ENCODE measurements at places on chromosomes 16 and 17. TPM values are rescaled to one million over a fixed set of nuclear protein-coding genes. Genes with fewer than 3 reads are reported as not detected.

Gene PLEKHG4
- 14.2 TPM for polyA plus RNA-seq

- DNase-seq, result no peak
These were observed 64.0 kb downstream of the CYB561 start for GRCh38 chr17:63382136-63382535.

Gene PPP1R27
- 0.22 TPM for polyA plus RNA-seq

DNA sequence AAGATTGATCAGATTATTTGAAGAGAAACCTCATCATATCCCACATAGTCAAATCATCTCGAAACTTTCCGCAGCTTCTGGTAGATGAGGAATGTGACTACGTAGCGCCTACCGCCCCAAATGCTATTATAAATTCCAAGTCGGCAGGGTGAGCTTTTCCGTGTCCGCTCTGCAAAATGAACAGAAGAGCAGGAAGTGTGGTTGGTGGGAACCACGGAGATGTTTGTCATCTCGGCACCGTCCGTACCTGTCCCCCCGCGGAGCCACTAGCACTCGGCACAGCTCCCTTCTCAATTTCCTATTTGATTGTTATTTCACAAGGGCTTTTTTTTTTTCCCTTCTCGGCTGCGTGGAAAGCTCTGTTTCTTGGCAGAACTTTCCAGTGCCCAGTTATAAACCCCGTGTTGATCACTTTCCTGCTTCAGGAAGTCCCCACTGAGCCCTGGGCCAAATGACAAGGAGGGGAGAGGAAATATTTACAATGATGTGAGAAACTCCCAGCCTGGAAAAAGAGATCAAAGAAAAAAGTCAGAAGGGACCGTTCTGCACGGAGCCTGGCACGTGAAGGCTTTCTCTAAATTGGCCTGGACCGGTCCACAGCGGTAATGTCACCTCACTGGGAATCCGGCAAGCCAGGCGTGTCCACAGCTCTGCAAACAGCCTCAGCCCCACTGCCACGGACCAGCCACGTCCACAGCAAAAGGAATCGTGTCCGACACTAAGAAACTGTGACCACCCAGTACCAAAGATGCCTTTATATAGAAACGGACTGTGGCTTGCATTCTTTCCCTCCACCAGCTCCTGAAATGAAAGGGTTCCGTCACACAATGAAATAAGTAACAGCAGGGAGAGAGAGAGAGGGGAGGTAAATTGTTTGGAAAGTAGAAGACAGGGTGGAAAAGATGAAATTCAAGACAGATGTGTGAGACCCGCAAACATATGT is 65.0 kb downstream of the MRM3 start:
- DNase-seq, result no peak

Gene NHERF2
- polyA plus RNA-seq, result 82.9 TPM

GRCh38 chr17:17070931-17071330 is 28.7 kb downstream of the MPRIP start:
- no peak for DNase-seq

Gene COX4I1
- polyA plus RNA-seq, result 303 TPM

Gene BOLA2B
- polyA plus RNA-seq, result 23.4 TPM

DNA sequence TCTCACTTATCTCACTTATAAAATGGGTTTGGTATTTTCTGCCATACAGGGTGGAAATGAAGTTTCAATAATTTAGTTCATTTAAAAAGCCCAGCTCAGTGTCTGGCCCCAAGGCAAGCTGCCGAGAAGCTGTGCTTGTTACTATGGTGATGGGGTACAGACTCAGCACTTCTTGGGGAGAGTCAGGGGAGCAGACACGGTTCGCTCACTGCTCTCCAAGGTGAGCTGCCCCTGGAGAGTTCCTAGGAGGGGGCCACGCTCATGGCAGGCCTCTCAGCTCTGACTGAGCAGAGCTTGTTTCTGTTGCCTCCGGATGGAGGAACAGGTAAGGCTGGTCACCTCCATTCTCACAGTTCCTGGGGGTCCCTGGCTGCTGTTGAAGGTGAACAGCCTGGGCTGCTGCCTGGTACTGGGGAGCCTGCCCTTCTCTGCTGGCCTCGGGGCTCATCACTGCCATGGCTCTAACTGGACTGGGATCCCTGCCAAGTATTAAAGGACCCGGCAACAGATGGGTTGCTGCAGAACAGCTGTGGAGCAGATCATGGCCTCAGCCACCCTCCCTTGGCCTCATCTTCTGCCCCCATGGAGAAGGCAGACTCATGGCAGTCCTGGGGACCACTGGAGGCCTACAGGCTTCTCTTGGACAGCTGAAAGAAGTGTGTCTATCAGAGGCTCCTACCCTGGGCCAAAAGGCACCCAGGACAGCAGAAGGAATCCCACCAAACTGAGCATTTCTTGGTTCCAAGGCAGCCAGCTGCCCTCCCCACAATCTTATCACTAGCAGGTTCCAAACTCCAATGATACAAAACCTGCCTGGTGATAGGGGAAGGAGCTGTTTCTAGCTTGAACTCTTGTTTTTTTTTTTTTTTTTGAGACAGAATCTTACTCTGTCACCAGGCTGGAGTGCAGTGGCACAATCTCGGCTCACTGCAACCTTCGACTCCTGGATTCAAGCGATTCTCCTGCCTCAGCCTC is 25.9 kb upstream of the SPATA32 start:
- DNase-seq, result no peak

DNA sequence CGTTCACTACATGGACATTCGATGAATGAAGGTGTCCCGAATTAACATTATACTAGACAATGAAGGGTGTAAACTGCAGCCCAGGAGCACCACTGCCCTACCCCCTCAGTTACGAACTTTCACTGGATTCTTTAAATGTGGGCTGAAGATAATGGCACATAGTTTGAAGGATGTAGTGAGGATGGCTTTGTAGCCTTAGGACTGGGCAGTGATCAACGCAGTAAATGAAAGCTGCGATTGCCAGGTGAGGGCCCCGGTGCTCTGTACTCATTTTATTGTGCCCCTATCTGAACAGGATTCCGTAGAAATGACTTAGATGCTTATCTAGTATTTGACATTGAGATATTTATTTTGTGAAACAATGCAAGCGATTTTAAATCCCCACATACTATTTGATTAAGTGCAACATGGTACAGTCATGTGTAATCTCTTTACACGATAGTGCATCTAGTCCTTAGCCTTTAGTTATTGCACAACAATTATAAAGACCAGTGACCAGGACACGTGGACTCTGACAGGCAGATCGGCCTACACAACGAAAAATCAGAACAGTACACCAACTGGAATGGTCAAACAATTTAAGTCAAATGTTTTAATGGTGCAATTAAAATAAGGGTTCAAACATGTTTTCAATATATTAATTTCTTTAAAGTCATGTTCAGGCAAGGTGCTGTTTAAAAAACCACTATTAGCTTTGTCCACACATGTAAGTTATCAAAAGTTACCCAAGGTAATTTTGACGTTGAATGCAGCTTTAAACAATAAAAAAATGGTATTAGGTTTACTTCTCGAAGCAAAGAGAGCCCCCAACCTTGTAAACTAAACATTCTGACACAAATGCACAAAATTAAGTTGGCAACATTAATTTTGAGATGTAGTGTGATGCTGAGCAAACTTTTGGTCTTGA is 17.4 kb upstream of the ERN1 start:
- no peak for DNase-seq

Gene KCNH4
- not detected for polyA plus RNA-seq

Gene SP6
- 2.7 TPM for polyA plus RNA-seq

Gene CNGB1
- 0.02 TPM for polyA plus RNA-seq

GRCh38 chr16:67257486-67258160 is 8.8 kb downstream of the SLC9A5 start:
- DNase-seq, result no peak

Gene PLXDC1
- polyA plus RNA-seq, result 5.9 TPM

Gene VAT1L
- 4.7 TPM for polyA plus RNA-seq

Gene OGFOD3
- polyA plus RNA-seq, result 23.2 TPM

DNA sequence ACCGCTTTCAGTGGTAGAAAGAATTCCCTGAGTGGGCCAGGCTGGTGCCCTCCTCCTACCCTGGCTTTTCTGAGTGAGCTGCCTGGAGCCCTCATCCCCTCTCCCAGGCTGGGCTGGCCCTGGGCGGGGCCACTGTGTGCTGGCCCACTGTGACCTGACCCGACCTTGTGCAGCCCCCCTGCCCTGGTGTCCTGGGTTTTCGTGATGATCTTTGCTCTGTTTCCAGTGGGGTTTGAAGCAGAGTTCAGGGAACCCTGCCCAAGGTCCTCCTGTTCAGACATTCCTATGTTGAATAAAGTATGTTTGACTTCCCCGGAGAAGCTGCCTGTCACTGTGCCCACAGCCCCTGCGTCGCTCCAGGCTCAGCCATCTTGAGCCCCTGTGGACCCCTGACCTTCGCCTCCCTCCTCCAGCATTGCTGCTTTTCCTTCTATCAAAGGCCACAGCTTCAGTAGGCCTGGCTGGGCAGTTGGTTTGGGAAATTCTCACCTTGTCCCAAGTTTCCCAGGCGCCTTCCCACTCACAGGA is 13.7 kb upstream of the NAGLU start:
- no peak for DNase-seq

Gene SGSH
- 41.8 TPM for polyA plus RNA-seq

Gene C17orf50
- not detected for polyA plus RNA-seq

Gene IGFBP4
- 305 TPM for polyA plus RNA-seq

Gene CTF1
- polyA plus RNA-seq, result 6.4 TPM

- peak; percentile 35 for DNase-seq
These were observed 577 bp downstream of the TTC19 start for GRCh38 chr17:15999974-16000827.

Gene SNRNP25
- polyA plus RNA-seq, result 40.6 TPM

Measured in left kidney (tissue), 8 donors.